ENCODE measurements at places on chromosomes 4 and X.
A peak's percentile ranks its signal among the peaks of the same experiment; 100 is the strongest.

GRCh38 chr4:48967631-48968030, 18.4 kb upstream of the CWH43 start:
- DNase-seq = no peak

DNA sequence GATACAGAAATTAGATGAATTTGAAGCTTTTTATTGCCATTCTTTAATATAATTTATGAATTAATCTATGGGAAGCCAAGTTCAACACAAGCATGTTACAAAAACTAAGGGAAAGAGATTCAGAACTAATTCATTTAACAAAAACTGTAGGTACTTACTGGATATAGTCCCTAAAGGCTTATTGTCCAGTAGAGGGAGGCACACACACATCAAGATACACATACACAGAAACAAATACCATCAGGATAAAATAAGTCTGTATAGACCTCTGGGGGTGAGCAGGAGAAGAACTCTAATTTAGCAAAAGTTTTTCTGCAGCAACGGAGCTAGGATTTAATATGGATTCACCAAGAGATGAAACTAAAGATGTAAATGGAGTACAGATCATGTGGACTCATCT, 83.0 kb upstream of the IL13RA1 start:
- DNase-seq = no peak

DNA sequence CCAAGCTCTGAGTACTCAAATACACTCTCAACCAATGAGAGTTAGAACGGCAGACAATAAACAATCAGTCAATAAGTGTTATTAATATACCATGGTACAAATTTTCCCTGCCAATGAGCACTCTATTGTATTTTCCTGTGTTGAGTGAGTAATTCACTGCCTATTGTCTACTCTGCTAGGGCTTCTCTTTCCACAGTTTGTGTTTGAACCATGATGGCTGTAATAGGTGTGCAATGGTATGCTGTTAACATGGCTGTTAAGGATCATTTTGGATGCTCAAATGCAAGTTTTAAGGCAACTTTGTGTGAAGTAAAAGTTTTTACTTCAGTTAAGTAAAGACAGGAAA, 41.2 kb downstream of the RPS6KA3 start:
- no peak for DNase-seq

- no peak for DNase-seq
These were observed 40.9 kb downstream of the P2RY8 start for GRCh38 chrX:1496076-1496475.

DNA sequence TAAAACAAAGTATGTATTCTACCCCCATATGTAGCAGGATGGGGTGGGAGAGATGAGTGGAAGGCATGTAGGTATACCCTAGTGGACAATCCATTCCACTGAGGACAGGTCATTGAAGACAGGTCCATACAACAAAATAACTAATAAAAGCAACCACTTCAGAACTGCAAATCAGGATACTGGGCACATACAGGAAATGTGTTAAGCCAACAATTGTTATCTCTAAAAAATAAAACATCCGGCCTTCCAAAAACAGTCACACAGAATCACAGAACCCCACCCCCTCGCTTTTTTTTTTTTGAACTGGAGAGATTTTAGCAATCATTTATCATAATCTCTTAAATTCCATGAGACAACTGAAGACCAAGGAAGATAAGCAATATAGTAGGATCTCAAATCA, 112.9 kb downstream of the FRYL start:
- no peak for DNase-seq

GRCh38 chr4:153119626-153120025, 84.6 kb upstream of the TRIM2 start:
- DNase-seq = no peak

DNA sequence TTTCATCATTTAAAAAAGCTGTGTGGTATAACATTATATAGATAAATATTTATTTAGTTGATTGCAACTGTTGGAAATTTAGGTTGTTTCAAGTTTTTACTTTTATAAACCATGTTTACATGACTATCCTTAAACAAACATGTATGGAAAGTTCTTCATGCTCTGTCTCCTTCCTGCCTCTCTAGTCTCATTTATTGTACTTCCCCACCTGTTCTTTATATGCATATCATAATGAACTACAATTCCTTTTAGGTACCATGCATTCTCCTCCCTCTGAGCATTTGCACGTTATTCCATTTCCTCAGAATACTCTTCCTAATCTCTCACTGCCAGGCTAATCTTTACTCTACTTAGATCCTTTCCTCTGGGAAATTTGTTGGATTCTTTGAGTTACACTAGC, 16.9 kb upstream of the ADH6 start:
- DNase-seq = no peak

- no peak for DNase-seq
These were observed 57.7 kb downstream of the HS6ST2 start for GRCh38 chrX:132900633-132901293.

DNA sequence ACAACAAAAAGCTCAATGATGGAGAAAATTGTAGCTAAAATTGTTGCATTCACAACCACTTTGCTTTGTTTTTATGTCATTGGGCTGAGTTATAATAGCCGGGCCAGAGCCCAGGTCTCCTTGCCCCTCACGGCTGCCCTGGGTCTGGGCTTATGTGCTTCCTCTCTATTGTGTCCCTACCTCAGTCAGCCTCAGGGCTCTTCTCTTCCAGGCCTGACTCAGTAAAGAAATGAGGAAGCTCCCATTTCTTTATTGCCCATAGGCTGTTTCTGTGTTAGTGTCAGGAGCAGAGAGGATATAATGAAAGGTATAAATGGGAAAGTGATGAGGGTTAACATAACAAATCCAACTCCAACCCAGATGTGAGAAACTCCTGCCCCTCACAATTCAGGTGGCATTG, 18.0 kb downstream of the BST1 start:
- DNase-seq = no peak

- DNase-seq = no peak
These were observed 117.9 kb upstream of the HPGD start for GRCh38 chr4:174640146-174640545.

DNA sequence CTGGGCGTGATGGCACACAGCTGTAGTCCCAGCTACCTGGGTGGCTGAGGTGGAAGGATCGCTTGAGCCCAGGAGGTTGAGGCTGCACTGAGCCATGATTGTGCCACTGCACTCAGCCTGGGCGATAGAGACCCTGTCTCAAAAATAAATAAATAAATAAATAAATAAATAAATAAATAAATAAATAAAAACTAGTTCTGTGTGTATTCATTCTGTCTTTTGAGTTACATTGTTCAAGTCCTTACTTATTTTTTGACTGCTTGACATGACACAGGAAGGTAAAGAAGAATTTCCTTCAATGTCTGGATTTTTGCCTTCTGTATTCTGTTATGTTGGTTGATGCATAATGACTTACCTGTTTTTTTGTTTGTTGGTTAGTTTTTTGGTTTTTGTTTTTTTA, 2.2 kb upstream of the NAA10 start:
- DNase-seq = no peak

DNA sequence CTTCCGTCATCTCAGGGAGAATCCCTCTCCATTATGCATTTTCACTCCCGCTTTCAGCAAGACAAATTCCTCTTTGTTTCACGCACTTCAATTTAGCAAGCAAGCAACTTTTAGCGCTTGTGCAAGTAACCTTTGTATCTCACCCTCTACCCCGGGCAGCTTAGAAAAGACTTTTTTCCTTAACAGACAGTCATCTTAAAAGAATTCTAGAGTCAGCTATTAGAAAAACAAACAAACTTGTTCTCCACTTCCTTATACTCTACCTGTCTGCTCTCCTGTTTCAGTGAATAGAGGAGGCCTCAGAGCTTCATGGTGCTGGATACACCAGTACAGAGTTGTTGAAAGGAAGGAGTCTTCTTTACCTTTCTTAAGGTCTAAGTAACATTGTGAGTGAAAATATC, 12.1 kb downstream of the TIGD2 start:
- no peak for DNase-seq

DNA sequence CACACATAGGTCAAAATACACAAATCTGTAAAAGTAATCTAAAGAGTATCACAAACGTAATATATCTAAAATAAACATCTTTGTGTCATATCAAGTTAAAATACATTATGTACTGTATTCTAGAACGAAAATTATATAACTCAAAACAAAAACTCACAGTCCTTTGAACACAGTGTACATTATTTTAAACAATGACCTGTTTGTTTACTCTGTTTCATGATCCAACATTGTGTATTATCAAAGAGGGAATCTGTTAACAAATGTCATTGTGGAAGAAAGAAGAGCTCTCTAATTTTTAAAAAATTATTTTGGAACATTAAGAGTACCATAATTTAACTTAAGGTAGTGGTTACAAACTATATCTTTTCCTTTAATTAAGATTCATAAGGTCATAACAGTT, 144.1 kb downstream of the FRYL start:
- DNase-seq = no peak

- DNase-seq = peak; percentile 16
These were observed 69.2 kb downstream of the MID1IP1 start for GRCh38 chrX:38870361-38870895.

GRCh38 chrX:65731684-65732289, 64.3 kb downstream of the MSN start:
- DNase-seq = no peak

DNA sequence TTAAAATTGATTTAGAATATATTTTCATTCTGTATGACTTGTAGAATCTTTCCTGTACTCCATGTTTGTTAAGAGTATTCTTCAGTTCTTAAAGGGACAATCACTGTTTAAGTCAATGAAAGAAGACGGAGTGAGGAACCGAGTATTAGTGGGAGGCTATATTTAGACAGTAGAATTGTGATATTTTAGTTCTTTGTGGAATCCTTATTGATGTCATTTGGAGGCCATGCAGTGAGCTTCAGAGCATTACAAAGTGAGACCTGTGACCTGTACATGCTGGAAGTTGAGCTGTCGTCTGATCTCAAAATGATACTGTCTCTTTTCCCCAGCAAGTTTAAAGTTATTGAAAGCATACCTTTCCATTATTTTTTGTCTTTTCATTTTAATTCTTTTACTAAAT, 394.7 kb downstream of the GALNTL6 start:
- DNase-seq = no peak

DNA sequence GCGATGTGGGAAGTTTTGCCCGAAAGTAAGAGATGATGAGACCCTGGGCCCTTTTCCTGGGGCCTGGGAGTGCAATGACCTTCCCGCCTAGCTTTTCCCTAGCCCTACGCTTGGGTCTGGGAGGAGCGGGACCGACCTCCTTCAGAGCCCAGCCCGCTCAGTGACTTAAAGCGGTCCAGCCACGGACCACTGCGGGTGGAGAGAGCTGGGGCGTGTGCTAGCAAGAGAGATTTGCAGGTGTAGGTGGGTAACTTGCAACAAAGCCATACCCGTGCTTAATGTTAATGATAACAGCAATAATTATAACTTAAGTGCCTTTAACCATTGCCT, 503 bp upstream of the PDE5A start:
- no peak for DNase-seq

DNA sequence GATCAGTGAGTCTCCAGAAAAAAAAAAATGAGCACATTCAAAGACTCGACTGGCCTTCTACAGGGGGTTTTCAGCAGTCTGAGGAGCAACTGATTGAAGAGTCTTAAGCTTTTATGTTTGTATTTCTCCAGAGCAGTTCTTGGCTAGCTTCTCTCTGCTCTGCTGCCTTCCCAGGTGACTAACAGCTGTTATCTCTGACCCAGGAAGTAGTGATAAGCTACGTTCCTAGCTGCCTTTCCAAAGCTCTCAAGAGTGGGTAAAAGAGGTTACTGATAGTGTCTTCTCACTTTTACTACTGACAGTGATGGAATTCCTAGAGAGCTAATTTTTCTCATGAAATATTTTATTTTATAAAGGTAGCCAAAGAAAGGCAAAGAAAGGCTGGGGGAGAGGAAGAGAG, 66.6 kb downstream of the ENOX2 start:
- DNase-seq = no peak

DNA sequence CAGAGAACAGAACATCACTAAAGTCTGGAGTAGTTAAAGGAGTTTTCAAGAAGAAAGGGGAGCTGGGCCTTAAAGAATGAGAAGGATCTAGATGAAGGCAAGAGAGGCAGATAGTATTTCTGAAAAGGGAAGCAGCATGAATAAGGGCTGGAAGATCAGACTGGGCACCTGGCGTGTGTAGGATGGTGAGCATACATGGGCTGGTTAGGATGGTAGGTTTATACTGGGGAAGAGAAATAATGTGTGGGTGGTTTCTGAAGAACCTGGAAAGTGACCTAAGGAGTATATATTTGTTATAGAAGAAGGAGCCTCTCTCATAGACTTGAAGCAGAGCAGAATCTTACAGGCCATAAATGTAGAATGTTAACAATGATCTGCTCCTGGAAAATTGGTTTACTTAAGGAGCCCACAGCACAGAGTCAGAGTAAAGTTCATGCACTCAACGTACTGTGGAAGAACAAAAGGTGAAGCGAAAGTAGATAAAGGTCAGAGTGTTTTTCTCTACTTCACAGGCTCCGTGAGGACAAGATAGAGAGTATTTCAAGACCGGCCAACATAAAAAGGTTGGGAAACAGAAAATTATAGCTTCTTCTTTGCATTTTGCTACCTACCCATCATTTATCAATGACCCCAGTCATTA, 35.8 kb downstream of the MBNL3 start:
- DNase-seq = no peak

DNA sequence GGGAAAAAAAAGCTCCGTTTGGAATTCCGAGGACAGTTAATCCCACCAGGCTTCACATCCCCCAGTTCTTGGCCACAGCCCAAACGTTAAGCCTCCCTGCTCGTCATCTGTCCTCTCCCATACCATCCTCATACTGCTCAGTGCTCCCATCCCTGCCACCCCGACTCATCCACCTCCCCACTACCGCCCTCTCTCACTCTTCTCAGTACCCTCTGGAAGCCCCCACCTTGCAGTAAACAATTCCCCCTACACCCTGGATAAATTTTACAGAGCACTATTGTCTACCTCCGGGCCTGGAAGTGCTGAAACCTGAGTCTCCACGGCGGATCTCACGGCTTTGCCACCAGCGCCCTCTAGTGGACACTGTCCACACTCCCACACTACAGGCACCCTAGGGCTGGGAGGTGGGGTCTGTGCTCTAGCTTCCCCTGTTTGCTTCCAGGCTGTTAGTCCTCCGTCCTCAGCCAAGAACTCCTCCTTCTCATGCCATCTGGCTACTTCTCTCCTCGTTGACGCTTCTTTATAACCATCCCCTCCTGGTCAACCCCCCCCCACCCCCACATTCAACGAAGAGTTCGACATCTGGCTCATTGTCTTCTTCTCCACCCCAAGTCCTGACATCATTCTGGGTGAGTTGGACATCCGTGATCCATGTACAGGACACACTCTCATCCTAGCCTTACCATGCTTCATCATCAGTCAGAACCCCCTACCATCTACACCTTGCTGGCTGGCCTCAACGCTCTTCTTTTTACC, 54.5 kb downstream of the RTL9 start:
- peak; percentile 74 for DNase-seq

- no peak for DNase-seq
These were observed 58.1 kb upstream of the STARD8 start for GRCh38 chrX:68589372-68589753.

DNA sequence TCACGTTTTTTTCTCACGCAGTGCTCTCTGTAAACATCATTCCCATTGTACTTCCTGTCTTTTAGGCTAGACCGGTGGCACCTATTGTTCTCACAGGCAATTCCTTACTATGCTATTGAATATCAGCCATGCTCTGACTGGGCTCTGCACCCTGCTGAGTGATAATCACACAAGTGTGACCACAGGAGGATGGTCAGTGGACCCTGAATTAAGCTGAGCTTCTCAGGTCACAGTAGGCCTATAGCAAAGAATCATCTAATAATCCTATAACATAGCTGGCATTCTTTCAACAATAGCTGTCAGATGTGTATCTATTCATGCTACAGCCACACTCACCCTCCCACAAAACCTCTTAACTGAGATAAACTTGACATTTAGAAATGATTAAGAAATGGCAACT, 2399.8 kb upstream of the TENM3 start:
- DNase-seq = no peak

- DNase-seq = no peak
These were observed 92.1 kb upstream of the ANKRD50 start for GRCh38 chr4:124804584-124804983.

Data from NT2/D1 (cell line).